Activated CD4-positive, alpha-beta T cell treated with anti-CD3 and anti-CD28 coated beads for 4 hours (primary cell): ENCODE measurements at places on chromosomes 4 and X.

- DNase-seq: no peak
Measured at GRCh38 chr4:10197952-10198351, 81.4 kb upstream of the WDR1 start.

GRCh38 chr4:7233006-7233580, 40.8 kb downstream of the SORCS2 start:
- DNase-seq: no peak

DNA sequence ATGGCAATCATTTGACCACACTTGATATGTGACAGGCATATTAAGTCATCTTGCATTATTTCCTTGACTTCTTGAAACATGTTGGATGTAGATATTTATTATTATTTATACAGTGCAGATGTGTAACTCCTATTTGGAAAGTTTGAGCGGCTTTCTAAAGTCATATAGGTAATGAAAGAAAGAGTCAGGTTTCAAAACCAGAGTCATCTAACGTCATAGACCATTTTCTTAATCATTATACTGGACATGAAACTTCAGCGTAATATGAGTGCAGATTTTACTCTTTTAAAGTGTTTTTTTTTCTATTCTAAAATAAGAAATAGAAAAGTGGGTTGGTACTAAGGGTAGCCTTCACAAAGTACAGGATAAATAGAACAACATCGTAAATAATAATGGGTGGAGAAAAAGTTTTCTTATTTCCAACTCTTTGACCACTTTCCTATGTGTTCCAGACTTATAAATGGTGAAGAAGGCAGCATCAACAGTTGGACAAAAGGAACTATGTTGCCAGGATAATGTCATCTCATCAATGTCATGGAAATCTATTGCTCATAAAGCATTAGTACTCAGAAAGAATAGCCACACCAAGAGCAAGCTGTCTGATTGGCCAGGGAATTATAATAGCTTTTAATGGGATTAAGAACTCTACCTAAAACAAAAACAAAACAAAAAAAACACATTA, 108.0 kb upstream of the PCDH18 start:
- DNase-seq: no peak

DNA sequence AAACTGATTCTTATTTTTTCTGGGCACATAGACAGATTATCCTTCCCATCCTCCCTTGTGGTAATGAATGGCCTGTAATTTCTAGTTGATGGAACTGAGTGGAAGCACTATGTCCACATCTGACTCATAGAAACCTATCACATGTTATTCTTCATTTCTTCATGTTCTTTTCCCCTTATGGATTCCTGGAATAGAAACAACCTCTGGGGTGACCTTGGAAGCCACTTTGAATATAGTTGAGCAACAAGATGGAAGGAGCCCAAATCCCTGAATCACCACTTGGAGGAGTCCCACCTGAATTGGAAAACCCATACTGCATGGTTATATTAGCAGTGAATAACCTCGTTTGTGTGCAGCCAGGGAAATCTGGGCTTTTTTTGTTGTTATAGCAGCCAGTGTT, 137.8 kb downstream of the MID1IP1 start:
- DNase-seq: no peak

GRCh38 chrX:31124536-31124935, 52.7 kb upstream of the FTHL17 start:
- no peak for DNase-seq

- DNase-seq: no peak
Measured at GRCh38 chrX:68693481-68694434, 46.3 kb downstream of the STARD8 start.

DNA sequence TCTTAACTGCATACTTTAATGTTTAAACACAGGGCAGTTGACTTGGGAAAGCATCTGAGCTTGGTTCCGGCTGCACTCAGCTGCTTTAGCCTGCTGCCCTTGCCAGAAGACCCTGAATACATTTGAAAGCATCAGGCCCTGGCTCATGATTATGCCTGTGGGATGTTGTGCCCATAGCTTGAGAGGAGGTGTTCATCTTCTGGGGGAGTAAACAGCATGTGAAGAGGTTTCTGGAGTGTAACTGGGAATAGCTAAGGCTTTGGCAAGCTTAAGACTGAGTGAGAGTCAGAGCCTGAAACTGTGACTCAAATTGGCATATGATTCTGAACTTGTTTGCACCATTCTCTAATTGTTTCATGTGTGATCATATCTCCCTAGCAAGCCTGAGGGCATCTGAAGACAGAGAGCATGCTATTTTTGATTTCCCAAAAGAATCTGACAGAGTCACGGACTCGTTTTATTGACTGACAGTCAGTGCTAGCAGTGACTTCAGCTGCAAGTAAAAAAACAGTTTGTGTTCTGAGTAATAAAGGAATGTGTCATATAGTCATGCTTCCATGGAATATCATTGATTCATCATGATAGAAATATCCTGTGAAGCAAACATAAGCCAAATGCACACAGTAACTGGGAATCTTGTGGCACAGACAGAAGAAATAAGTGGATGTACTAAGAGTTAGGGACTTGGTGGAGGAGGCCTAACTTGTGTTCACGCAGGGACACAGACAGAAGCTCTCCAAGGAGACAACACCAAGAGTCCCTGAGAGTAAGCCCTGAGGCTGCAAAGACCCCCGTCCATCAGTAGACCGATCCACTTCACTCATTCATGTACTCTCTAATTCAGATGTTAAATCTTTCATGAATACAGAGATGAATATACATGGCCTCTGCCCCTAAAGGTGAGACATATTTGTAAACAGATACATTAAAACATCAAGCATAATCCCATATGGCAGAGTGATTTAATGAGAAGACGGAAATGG, 100.7 kb downstream of the SYNPO2 start:
- DNase-seq: no peak

DNA sequence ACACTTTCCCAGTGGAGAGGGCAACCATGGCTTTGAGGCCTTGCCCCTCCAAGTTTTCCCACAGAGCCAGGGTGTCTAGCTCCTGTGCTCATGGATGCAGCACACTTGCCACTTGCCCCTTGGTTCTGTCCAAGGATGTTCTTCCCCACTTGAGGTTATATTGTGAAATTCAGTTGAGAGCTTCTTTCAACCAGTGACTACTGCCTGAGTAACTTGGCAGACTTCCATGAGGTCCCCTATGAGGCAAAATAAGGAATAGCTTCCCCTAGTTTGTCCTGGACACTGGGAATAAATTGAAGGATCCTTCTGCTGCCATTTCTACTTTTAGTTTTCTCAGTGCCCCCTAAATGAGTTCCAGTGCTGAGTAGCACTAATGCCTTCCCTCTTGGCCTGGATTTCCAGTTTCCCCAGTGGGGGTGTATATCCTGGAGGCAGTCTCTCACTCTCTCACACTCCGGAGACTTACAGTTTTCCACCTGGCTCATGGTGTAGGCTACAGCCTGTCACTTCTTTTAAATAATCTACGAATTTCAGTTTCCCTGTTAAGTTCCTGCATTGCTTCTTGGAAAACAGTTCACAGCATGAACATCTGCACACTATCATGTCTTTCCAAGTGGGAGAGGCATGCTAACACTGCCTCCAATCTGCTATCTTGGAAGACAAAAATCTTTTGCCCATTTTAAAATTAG, 36.4 kb upstream of the ADH4 start:
- no peak for DNase-seq

GRCh38 chr4:5979981-5980380, 38.2 kb downstream of the C4orf50 start:
- no peak for DNase-seq

DNA sequence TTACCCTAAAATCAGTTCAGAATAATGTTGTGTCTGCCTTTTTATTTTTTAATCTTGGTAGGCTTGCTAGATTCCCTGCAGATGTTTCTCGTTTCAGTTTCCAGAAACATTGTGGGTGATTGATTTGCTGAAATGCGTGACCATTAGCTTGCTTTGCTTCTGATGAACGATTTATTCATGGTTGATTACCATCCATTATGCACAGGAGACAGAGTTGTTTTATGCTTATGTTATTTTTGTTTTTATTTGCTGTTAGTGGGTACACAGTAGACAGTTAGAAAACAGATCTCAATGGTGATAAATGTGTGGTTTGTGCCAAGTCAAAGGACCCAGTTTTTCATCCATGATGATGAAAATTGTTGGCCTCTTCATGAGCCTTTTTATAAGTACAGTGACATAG, 455.6 kb upstream of the BOD1L1 start:
- no peak for DNase-seq

DNA sequence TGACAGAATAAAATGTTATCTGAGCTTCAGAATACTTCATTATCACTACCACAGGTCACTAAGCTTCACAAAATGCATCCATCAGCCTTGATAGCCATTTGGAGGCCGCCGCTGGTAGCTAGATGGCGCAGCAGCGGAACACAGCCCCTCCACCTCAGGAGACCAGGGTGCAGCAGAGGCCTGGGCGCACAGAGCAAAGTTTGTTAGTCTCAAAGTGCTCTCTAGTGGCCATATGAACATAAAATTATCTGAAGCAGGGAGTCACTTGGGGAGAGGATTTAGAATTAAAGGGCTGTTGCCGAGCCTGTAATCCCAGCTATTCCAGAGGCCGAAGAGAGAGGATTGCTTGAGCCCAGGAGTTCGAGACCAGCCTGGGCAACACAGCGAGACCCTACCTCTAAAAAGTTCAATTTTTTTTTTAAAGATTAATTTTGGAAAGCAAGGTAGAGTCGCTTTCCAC, 8.1 kb upstream of the DCTD start:
- DNase-seq: peak; percentile 53

- DNase-seq: no peak
Measured at GRCh38 chr4:78748381-78748780, 27.8 kb upstream of the BMP2K start.

GRCh38 chrX:133670383-133670782, 255.1 kb upstream of the GPC4 start:
- DNase-seq: no peak

GRCh38 chr4:183240581-183241321, 79.3 kb downstream of the CLDN22 start:
- DNase-seq: no peak

DNA sequence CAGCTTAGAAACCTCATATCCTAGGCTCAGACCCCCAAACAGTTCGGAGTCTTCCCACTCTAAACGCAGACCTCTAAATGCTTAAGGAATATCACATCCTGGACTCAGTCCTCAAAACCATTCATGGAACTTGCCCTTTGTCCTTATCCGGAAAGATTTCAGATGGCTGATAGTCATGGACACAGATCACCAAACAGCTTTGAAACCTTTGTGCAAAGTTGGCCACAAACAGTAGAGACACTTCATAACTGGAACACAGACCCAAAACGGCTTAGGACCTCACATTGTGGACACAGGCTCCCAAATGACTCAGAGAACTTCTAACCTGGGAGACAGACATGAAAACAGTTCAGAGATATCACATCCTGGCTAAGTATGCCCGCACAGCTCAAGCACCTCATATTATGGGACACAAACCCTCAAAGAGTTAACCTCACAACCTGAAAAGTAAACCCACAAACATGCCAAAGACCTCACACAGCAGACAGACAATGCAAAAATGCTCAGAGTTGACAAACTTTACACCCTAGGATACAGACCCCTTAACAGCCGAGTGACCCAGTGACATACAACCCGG, 15.5 kb downstream of the SUV39H1 start:
- no peak for DNase-seq

DNA sequence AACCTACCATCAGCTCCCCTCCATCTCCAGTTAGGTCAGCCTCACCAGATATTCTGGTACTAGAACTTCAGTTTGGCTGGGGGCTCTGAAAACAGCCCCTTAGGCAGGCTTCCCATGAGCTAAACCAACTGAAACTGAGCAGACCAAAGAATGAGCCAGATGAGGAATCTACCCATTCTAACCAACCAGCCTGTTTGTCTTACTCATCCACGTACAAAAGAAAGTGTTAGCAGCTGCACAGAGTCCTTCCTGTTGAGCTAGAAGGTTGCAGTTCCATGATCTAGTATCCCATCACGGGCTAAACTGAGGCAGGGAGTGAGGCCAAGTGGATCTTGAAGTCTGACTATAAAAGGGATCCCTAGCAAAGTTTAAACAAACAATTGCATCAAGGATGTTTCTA, 17.5 kb downstream of the MAGEA9B start:
- no peak for DNase-seq

- no peak for DNase-seq
Measured at GRCh38 chr4:142095886-142096605, 459.7 kb downstream of the IL15 start.

DNA sequence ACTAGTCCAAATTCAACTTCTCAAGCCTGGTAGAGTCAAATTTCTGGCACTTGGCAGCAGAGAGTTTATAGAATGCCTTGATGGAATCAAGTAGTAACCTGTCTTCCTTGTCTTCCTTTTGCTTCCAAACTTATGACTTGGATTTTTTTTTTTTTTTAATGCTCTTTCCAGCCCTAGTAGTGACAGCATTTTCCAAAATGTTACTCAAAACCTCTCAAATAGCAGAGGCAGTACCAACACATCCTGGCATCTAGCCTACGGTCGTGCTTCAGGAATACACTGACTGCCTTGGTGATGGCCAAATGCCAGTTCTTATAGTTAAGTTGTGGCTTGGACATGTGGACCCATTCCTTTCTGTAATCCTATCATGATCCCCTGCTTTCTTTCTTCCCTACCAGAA, 46.0 kb downstream of the GALNT7 start:
- DNase-seq: no peak

DNA sequence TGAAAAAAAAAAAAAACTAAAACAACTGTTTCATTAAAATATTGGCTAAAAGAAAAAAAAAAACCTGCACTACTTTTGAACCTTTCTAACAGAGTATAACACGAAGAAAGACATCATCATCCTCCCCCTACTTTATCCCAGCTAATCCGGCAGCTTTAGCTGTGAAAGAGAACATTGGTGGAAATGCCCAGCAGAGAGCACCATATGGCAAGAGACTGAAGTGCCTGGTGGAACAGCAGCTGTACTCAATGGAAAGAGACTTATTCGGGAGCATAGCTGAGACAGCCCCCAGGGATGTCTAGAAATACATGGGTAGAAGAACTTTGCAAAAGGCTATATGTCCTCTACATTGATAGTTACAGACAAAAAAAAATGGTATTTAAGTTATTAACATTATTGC, 30.3 kb downstream of the STPG2 start:
- DNase-seq: no peak

- no peak for DNase-seq
Measured at GRCh38 chr4:19905024-19905423, 346.7 kb upstream of the SLIT2 start.

DNA sequence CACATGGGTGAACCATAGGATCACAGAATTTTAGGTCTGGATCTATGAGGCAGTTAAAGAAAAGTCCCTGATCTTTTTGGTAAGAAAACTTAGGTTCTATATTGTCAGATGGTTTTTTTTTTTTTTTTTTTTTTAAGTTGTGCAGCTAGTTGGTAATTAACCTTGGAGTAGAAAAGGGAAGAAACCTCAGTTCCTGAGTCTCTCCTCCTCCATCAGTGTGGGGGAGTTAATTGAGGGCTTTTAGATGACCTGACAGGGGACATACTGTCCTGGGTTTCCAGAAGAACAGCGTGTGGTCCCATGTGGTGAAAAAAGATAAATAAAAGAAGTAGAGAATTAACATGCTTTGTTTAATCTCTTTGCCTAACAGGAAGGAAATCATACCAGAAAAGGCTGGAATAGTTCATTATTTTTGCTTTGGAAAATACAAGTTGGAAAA, 123.7 kb downstream of the ARHGAP10 start:
- DNase-seq: no peak
